Suppressor macrophage (primary cell): ENCODE measurements at places on chromosomes 4 and X.

DNA sequence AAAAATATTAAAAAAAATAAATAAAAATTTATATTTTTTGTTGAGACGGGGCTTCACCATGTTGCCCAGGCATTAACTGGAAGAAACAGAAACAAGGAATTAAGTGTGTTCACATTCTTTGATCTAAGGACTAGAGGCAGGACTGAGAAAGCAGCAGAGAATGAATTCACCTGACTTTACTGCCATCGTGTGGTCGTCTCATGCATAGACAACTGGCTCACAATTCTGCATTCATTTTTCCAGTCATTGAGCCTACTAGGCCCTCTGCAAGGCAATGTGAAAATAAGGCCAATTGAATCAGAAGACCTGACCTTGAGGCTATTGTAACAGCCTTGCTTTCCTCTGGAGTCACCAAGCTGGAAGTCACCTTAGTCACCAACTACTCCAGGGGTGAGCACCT is 37.4 kb downstream of the LHFPL1 start:
- DNase-seq = peak; percentile 48

DNA sequence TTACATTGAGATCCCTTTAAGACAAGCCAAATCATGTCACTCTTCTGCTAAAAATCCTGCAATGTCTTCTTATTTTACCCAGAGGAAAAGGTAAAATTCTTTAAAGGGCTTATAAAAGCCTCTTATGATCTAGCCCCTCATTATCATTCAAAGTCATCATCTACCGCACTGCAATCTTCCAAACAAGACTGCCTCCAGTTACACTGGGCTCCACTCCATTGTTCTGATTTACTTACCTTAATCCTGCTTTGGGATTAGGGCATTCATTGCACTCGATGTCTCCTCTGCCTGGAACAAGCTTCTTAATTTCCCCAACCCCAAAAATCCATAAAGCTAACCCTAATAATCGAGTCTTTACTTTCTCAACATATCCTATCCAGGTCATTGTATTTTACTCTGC is 269.1 kb downstream of the PCDH18 start:
- no peak for DNase-seq

- no peak for DNase-seq
Observed at GRCh38 chrX:153375571-153375970, 25.6 kb downstream of the PNMA6E start.

DNA sequence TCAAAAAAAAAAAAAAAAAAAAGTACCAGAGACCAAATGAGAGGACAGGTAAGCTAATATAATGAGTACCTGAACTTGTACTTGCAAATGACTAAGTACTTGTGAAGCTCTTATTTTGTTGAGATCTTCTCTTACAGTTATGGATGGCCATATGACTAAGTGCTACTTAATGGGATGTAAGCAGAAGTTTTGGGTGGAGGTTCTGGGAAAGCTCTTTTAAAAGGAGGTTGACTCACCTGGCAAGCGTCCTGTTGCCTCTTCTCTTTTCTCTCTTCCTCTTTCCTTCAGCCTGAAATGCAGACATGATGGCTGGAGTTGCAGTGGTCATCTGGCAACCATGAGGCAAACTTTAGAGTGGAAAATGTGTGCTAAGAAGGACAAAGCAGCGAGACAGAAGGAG is 36.9 kb upstream of the MED14 start:
- DNase-seq = peak; percentile 23

GRCh38 chr4:166501941-166502382 is 628.9 kb downstream of the TLL1 start:
- DNase-seq = peak; percentile 18

GRCh38 chr4:168304744-168305459 is 13.7 kb downstream of the DDX60 start:
- no peak for DNase-seq

DNA sequence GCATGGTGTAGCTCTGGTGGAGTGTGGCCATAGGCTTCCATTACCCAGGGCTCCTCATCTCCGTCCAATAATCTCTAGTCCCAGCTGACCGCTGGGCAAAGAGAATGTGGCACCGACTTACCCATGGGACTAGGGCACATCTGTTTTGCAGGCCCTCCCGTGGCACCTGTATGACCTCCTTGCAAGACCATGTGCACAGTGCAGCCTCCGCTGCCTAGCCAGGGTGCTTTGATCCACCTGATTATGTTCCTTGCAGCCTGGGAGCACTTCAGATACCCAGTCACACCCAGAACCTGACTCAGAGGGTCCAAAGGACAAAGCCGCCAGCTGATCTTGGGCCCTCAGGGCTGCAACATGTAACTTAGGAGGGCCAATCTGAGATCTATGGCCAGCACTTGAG is 84.8 kb downstream of the PCDH10 start:
- DNase-seq = no peak

DNA sequence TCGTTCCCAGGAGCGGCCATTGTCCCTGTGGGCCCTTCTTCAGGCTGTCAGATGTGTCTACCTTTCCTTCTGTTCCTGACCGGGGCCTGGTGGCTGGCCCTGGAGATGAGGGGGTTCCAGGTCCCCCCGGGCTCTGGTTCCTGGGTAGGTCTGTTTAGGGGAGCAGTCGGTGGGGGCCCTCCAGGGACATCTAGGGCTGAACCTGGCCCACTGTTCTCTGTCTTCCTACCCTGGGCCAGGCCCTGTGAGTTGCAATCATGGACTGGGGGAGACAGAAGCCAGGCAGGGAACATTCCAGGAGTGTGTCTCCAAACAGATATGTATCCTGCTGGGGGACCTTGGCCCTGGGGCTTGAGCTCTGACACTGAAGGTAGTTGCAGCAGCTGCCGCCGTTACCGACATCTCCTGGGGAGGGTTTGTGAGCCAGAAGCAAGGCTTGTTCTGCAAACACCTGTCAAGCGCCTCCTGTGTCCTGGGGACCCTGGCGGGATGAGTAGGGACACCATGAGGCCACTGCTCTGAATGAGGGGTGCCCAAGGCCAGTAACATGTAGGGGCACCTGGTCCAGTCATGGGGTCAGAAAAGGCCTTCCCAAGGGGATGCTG is 49.5 kb upstream of the ADRA2C start:
- DNase-seq = no peak

- DNase-seq = no peak
Observed at GRCh38 chr4:126081336-126081735, 766.6 kb downstream of the FAT4 start.

DNA sequence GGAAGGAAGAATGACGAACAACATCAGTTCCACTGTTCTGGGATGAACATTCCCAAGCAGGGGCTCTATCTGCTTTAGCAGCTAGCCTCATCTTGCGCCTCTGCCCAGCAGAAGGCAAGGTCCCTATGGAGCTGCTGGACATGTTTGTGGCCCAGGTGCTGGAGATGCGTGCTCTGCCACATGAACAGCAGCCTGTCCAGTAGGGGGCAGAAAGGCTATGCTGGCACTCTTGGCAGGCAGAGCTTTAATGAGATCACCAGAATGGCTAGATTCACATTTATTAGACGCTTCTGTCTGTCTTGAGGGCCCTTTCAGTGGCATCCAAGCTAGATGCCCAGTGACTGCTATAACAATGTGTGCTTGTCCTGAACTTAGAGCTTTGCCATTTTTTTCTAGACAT is 1826.0 kb downstream of the STIM2 start:
- no peak for DNase-seq

GRCh38 chr4:169770416-169770815 is 12.7 kb upstream of the HPF1 start:
- no peak for DNase-seq

DNA sequence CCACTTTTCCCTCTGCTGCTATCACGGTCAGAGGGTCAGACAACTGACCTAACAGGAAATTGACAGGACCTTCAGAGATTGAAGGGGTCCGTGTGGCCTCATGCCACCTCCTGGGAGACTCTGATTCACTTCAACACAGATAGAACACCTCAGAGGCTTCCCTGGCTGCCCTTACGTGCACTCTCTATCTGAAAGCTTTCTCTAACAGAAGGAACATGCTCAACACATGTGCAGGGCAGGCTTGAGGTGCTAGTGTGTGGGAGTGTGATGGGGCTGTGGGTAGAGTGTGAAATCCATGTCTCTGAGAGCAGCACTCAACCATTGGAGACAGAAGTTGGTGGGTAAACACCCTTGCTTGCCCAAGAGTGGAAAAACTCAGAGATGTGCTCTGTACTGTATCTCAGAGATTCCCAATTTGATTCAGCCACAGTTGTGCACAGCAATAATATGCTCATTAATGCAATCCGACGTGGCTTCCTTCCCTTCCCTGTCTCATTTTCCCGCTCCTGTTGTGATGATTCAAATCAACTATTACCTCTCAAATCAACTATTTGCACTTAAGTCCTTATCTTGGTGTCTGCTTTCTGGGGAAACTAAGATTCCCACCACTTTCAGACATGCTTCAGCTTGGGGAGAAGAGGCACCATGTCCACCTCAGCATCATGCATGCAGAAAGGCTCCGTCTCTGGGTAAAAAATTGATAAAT is 62.0 kb upstream of the MAGEB2 start:
- DNase-seq = no peak

GRCh38 chr4:77994194-77994721 is 62.9 kb upstream of the FRAS1 start:
- peak; percentile 18 for DNase-seq

DNA sequence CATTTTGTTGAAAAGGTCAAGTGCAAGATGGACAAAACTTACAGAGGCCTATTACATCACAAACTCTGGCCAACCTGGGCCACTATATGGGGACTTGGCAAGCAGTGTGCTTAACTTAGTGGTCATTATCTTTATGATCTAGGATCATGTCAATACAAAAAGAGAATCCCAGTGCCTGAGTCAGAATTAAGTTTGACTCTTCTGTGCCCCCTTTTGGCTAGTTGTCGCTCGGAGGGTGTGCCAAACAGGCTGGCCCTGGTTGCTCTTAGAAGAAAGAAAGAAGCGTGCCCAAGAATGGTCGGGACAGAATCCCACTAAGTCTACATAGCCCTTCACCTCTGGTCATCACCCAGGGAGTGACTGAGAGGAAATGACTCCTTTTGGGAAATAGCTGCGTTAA is 100.1 kb downstream of the EIF4E start:
- no peak for DNase-seq

DNA sequence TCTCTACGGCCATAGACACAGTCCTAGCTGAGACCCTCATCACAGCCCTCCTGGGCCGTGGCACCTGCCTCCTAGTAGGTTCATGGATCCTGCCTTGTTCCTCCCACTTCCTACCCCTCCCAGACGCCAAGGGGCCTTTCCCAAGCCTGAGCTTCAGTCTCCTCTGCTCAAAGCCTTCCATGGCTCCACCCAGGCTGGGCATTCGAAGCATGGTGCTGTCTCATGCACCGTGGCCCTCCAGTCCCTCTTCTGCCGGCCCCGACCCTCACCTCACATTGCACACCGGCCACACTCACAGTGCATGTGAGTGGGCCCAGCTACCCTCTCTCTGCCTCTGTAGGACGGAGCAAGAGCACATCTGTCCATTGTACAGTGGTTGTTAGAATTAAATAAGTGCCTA is 21.7 kb upstream of the KIAA0232 start:
- no peak for DNase-seq
